ENCODE measurements at places on chromosomes 6 and 20.

GRCh38 chr6:110859335-110859792 lies 15.2 kb upstream of the AMD1 start:
- DNase-seq, result no peak

- no peak for DNase-seq
Observed at GRCh38 chr6:21739241-21739640, 145.7 kb downstream of the SOX4 start.

DNA sequence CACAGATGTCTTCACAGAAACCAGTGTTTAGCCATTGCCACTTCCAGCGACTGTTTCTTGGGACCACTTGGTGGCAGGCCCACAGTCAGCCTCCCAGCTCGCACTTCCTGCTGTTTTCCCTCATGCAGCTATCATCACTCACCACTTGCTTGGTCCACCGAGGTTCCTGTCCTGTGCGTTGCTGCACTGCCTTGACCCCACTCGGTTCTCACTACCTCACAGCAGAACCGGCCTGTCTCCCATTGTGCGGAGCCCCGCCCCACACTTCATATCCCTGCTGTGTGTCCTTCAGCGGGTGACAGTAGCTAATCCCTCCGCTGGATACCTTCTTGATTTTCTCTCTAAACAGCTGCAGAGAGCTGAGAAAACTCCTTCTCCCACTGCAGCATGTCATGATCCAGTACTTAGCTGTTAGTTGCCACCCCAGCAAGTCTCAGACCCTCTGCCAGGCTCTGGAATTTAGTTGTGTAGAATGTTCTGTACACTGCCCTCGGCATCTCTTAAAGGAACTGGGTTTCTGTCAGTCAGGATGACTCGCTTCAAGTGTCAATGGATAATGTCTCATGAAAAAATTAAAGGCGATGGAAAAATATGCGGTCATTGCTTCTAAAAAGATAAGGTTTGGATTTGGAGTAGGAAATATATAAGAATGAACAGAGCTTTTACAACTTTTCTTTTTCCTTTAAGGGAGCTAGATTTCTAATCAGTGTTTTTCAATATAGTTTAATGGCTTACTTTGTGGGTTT lies 208.0 kb downstream of the FARS2 start:
- DNase-seq, result no peak

GRCh38 chr20:50226093-50226974 lies 35.7 kb downstream of the CEBPB start:
- no peak for DNase-seq

DNA sequence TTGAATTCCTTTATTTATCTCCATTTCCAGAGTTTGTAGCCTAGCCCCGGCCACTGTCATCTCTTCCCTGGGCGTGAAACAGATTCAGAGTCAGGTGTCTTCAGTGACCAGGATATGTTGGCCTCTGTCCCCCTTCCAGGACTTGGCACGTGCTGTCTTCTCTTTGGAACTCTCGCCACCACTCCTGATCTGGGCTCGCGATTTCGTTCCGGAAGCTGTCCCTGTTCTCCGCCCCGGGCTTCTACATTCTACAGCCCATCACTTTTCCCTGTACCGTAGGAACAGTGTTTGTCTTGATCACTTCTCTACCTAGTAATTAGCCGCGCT lies 739 bp downstream of the GSS start:
- DNase-seq, result peak; percentile 26

DNA sequence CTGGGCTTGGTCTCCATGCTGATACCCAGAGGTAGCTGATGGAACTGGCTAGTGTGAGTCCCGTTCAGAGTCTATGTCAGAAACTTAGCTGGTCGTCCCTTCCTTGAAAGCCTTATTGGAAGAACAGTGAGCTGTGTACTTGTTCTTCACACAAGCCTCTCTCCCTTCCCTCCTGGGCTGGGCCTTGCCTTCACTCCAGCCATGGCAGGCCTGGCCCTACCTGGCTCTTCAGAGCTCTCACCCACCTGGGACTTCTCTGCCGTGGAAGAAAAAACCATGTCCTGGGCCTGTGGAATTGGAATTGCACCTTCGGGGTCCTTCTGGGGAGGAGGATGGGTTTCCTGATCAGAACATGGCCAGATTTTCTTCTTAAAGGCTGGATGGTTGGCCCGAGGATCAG lies 20.3 kb upstream of the ZNF831 start:
- DNase-seq, result no peak

DNA sequence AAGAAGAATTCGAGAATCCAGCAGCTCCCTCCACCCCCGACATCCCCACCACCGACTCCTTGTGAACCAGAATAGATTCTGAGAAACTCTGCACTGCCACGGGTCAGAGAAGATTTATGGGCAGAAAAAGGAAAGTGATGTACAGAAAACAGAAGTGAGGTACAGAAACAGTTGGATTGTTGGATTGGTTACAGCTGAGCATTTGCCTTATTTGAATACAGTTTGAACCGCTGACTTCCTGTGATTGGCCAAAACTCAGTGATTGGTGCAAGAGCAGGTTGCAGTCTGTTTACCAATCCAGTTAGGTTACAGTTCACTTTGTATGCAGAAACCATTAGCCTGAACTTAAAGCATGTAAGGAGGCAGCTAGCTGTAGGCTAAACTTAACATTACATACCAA lies 131.2 kb upstream of the HDDC2 start:
- DNase-seq, result no peak

DNA sequence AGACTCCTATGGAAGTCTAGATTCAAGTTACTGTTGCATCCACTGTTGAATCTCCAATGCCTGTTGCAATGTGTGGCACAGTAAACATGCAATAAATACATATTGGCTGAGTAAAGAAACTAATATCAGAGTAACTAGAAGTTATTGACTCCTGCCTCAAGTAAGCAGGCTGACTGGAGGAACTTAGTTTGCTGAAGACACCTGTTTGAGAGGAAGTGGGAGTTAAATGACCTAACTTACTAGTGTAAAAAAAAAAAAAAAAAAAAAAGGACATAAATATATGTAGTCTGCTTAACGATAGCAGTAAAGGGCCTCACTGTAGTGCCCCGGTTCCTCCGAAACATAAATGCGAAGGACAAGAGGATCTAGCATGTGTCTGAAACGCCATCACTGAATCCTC lies 249.8 kb upstream of the PRDM1 start:
- no peak for DNase-seq

DNA sequence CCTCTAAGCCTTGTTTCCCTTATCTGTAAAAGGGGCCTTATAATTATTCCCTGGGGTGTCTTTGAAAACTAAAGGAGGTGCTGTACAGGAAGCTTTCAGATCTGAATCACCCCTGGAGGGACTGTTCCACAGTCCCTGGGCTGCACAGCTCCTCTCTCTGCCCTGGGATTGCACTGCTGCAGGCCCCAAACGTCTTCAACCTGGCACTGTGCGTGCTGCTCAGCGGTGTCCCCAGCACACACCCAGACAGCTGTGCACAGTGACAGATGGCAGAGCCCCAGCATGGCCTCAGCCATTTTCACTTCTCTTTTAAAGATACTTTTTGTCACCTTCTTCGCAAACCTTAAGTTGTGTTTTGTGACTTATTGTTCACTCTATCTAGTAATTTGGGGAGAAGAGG lies 50.7 kb upstream of the INSM1 start:
- DNase-seq, result no peak

DNA sequence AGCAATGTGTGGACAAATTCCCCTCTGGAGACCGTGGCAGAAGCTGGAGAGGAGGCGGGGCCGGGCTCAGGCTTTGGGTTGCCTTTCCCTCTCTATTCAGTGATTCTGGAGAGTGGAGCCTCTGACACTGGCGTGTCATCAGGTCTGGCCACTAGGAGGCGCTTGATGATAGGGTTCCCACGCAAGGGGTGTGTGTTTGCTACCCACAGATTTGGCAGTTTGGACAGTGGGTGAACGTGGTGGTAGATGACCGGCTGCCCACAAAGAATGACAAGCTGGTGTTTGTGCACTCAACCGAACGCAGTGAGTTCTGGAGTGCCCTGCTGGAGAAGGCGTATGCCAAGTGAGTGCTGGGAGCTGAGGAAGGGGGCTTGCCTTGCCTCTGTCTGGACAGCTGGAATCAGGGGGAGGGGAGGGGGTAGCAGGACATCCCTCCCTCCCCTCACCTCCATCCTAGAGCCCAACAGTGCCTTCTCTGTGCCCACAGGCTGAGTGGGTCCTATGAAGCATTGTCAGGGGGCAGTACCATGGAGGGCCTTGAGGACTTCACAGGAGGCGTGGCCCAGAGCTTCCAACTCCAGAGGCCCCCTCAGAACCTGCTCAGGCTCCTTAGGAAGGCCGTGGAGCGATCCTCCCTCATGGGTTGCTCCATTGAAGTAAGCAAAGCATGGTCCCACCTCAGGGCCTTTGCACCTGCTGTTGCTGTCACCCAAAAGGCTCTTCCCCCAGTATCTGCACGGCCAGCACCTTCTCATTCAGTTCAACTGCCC lies 14.3 kb downstream of the CAPN11 start:
- peak; percentile 56 for DNase-seq

DNA sequence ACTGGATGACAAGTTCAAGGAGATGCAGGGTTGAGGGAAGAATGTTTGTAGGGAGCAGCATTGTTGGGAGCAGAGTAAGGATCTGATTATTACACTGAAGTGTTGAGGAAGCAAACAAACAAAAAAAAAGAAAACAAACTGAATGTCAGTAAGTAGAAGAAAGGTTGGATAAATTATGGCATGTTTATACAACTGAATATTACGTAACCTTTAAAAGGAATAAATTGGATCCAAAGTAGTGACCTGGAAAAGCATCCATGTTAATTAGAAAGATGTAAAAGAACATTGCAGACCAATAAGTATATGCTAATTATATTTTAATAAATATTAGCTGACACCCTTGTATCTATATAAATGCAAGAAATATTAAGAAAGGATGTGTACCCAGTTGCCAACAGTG lies 12.8 kb upstream of the TSPYL1 start:
- DNase-seq, result no peak

DNA sequence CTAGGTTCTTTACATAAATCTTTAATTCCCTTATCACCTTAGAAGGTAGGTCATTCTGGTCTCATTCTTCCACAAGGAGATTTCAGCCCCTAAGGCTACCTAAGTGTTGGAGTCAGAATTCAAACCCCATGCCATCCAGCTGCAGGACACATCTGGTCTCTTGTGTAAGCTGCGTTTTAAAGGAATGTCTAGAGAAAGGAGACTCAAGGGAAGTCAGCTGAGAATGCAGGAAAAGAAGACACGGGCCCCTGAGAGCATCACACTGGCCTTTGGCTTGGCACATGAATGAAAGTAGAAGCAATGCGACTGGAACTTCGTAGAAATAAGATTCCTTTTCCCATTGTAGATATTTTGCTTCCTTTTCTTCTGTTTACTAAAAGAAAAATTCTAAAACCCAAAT lies 76.7 kb upstream of the SYNJ2 start:
- no peak for DNase-seq

DNA sequence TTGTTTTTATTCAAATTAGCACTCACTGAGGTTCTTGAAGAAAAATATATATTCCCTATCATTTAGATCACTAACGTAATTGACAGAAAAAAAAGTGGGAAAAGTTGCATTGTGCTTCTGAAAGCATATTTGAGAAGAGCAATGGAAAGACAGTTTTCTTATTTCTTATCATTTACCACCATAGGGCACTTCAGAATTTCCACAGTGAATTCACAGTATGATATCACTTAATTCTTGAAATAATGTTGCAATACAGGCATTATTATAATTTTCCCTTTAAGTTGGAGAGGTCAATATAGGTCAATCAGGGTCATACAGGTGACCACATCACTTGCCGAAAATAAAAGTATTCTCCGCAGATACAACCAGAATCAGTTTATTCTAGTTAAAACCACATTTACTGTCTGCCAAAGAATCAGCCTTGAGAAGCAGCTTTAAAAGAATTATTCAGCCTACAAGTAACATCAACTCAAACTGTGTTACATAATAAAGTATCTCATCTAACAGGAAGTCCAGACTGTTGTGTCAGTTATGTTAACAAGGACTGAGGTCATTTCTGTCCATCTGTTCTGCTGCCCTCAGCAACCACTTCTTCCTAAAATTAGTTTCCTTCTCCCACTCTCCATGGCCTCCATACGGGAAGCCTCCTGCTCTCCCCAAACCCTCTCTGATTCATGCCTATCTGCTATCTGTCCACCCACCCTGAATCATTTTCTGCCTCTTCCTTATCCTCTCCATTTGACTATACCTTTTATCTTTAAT lies 121.2 kb downstream of the SIM1 start:
- no peak for DNase-seq

DNA sequence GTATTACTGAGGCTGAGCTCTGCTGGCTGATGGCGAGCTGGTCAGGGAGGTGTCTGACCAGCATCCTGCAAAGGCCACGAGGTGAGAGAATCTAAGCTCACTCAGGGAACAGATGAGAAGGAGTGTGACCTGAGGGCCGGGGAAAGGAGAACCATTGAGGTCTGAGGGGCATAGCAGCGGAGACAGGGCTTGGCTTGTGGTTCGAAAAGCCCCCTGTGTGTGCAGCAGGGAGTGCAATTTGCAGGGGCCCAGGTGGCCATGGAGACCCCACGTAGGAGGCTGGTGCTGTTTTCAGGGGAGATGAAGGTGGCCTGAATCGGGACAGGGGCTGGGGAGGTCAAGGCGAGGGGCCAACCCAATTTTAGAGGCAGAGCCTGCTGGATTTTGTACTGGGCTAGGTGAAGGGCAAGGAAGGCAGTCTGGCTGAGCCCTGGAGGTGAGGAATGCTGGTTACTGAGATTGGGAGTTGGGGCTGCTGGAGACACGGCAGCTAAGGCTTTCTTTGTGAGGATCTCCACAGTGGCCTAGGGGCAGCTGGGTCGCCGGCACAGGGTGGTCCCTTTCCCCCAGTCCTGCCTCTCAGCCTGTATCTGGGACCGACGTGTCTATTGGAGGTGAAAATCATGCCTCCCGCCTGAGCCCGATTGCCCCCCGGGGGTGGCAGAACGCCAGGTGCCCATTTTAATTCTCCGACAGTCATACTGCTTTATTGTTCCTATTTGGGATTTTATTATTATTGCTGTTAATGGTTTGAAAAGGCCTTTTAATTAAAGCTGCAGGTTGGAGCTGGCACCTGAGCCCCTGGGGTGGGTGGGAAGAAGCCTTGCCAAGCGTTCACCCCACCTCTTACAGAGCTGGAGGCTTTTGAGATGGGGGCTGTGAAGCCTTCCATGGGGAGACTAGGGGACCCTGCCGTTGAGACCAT lies 28.4 kb downstream of the DLGAP4 start:
- no peak for DNase-seq

DNA sequence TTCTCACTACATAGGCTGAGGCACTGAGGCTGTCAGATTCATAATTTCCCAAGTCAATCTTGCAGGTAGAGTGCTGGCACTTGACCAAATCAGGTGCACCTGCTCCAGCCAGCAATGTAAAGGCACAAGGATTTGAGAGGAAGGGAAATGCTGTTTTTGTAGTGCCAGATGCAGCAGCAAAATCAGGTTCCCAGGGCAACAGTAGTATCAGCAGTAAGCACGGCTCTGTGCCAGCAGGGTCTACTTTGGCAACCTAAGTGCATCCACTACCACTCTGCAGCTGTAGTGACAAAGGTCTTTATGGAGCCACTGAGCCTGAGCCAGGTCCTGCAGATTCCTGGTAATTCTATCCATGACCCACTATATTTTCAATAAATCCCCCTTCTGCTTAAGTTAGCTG lies 329.5 kb downstream of the TPBG start:
- no peak for DNase-seq

All from NCI-H460 (cell line).